ENCODE measurements at places on chromosomes 4 and X.

DNA sequence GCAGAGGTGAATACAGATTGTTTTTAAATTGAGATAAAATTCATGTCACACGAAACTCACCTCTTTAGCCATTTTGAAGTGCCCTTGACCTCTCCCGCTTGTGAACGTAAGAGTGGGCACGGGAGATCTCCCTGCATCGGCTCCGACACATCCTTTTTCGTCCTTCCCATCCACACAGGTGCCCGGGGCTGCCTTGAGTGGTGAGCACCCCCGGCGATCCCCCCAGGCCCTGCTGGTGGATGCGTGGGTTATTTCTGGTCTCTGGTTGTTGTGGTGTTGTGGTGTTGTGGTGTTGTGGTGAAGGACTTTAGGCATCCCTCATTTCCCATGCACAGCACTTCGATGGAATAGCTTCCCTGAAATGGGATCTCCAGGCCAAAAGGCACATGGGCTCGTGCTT, 46.1 kb downstream of the PSAPL1 start:
- DNase-seq: no peak

GRCh38 chrX:67610282-67610681, 66.5 kb downstream of the AR start:
- no peak for DNase-seq

DNA sequence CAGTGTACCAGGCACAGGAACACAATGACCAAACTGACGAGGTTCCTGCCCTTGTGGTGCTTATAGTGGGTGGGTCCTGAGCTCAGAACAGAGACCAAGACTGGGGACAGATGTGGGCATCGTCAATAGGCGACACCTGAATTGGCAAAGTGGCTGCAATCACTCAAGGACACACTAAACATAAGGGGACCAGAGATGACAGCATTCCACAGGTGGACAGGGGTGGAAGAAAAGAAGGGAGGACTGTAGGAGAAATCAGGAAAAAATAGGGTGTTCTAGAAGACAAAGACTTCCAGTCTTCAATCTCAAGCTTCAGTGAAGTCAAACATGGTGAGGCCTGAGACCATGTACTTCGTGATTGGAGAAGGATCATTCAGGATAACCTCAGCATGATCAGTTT, 5.8 kb downstream of the SH3KBP1 start:
- no peak for DNase-seq

GRCh38 chr4:36320117-36320896, 38.9 kb downstream of the DTHD1 start:
- DNase-seq: no peak

DNA sequence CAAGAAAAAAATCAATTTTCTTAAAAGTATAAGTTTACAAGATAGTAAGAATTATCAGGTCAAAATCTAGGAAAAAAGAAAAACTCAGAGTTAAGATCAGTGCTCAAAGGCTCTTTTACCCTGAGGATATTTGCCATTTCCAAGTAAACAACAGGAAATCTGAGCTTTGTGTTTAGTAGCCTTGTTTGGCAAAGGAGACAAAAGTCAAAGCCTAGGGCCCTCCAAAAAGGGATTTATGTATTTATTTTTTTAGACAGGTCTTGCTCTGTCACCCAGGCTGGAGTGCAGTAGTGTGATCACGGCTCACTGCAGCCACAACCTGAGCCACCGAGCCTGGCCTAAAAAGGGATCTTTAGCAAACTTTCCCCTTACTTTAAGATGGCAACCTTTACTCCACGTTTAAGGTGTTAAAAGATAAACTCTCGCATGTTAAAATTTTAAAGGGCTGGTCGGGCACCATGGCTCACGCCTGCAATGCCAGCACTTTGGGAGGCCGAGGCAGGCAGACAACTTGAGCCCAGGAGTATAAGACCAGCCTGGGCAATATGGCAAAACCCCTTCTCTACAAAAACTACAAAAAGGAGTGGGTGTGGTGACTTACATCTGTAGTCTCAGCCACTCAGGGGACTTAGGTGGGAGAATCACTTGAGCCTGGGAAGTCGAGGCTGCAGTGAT, 21.3 kb upstream of the OPHN1 start:
- no peak for DNase-seq

DNA sequence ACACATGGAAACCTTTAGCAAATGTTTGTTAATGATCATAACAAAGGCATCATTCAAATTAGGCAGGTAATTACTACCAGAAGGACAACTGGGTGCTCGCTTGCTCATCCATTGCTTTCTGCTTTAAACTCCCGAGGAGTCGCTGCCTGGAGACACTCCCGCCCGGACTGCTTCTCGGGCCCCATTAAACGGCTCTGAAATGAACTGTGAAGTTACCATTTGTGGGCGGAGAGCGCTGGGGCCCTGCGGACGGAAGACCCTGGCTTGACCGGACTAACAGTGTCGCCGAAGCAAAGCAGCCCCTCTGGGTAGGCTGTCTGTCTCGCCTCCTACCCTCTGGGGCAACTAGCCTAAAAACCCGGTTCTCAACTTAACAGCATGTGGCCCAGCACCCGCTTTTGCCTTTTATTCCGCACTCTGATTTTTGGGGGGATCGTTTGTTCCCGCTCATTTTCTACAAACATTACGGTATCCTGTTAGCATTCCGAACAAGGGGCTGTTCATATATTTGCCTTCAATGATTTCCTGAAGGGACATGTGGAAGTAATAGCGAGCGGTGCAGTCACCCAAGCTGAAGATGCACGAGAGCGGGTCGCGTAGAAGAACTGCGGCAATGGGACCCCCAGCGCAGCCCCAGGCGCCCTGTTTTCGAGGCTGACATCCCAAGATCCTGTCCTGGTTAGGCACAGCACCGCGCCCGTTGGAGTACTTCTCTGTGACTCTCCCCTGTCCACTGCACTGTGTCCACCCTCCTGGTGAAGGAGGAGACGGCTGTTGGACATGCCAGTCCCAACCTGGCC, 1.6 kb upstream of the PDGFRA start:
- no peak for DNase-seq

- no peak for DNase-seq
Observed at GRCh38 chr4:52984462-52984881, 122.4 kb downstream of the RASL11B start.

DNA sequence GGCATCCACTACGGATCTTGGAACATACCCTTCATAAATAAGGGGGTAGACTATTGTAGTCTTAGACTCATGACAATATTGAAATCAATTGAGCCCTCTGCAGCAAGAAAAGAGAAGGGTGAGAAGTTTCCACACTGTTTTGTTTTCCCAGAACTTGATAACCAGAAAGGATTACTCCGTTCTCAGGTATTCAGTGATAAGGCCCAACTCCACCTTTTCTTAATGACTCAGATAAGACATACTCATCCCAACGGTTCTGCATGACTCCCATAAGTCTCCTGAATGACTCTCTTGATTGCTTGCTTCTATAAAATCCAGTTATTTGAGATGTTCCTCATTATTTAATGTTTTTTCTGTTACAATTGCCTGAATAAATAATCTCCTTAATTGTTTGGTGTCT, 111.7 kb downstream of the PABPC4L start:
- no peak for DNase-seq

GRCh38 chr4:182806259-182807252, 110.6 kb downstream of the DCTD start:
- peak; percentile 60 for DNase-seq

DNA sequence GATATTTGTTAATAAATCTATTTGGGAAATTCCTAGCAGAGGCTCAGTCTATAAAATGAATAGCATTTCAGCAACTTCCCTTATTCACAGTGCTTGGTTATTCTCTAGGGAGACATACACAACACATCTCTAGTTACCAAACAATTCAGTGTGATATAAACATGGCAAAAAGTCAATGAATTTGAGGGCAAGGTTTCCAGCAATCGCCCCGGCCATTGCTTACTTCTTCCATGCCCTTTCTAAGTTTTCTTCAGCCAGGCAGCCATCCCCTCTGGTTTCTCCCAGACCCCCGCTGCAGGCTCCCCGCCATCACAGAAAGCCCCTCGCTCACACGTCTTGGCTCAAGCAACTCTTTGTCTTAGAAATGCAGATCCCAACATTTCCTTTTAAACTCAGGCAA, 4.4 kb downstream of the TLR7 start:
- DNase-seq: no peak

GRCh38 chr4:147015491-147015890, 69.8 kb upstream of the TTC29 start:
- no peak for DNase-seq

GRCh38 chr4:99961711-99962110, 11.6 kb upstream of the H2AZ1 start:
- no peak for DNase-seq

- peak; percentile 13 for DNase-seq
Observed at GRCh38 chrX:46627711-46628419, 54.3 kb downstream of the CHST7 start.

DNA sequence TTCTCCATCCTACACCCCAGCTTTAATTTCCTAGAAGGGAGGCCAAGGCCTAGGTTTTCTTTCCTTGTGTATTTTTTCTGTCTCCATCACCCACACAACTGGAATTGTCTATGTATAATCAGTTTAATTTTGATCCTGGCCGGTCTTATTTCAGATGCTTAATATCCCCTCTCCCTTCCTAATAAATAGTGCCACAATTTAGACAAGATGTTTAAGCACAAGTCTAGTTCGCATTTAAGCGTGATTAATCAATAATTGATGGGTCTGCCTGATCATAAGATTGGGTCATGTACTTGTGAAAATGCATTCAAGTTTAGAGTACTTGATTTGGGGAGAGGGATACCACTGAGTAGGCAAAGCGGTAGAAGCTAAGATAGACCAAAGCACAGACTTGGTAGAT, 2.4 kb downstream of the BMP2K start:
- no peak for DNase-seq

GRCh38 chrX:123357941-123358340, 173.9 kb downstream of the GRIA3 start:
- DNase-seq: no peak

DNA sequence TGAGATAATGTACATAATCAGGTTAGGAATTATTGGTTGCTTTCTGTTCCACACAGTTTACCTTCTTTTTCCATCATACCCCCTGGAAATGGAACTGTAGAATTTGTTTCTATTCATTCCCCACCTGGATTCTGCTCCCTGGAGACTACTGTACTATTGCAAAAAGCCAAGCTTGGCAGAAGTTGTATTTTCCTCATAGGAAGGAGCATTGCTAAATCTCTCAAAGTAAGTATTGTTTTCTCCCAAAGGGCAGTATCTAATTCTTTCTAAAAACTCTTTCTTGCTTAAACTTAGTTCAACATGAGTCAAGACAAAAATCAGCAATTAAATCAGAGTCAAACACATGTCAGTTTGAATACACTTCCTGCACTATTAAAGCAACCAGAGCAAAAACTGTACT, 136.2 kb downstream of the CDS1 start:
- no peak for DNase-seq

DNA sequence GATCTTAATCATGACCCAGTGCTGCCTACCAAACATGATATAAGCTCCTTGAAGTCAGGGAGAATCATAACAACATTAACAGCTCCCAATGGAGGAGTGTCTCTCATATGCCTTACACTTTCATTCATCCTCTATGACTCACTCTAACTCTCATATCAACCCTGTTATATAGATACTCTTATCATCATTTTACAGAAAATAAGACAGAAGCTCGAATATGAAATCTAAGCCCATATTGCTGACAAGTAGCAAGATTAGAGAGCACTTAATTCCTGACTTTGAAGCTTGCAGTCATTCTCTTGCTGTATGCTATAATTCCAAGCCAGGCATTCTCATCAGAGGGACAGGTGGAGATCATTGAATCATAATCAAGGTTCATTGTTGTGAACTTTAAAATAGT, 476.7 kb upstream of the ATOH1 start:
- no peak for DNase-seq

DNA sequence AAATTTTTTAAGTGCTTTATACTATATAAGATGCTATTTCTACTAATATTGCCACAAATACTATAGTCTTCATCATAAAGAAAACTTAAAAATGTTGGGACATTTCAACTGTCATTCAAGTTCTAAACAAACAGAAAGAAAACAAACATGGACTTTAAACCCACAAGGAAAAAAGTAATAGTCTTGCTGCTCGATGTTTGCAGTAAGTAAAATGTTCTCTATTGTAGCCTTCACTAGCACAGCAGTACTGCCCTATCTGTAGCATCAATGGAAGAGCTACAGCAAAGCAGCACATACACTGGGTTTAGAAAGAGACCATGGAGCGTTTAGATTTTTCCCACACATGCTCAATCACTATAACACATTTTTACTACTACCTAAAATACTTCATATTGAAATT, 146.8 kb downstream of the KLHL13 start:
- no peak for DNase-seq
